Brain pericyte (primary cell): ENCODE measurements at places on chromosomes 5 and 9.

DNA sequence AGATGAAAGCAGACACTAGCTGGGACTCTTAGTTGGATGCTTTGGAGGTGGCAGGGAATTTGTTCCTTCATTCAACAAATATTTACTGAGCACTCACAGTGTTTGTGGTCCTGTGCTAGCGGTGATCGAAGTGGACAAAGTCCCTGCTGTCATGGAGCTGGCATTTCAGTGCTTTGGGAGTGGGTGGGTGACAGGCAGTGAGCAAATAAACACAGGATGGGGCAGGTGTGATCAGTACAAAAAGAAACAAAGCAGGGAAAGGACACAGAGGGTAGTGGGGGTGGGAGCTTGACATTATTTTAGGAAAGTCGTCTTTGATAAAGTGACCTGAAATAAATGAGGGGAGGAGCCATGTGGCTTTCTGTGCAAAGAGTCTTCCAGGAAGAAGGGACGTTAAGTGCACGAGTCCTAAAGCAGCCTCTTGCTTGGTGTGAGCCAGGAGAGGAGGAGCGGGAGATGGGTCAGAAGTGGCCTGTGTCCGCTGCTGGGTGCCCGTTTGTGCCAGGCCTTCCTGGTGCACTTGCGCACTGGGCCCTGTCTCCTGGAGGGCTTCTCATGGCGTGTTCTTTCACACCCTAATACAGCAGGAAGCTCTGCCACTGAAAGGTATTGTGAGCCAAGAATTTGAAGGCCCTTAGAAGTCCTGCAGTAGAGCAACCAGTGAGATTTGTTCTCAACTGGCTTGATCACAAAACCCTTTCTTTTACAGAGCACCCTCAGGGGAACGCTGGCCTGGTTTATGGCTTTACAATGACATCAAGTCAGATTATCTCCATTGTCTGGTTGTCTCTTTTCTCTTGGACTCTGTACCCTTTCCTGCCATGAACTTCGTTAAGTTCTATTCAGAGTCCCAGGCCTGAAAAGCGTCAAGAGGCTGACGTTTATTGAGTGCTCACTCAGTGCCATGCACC, 14.8 kb downstream of the NDST1 start:
- DNase-seq: no peak

DNA sequence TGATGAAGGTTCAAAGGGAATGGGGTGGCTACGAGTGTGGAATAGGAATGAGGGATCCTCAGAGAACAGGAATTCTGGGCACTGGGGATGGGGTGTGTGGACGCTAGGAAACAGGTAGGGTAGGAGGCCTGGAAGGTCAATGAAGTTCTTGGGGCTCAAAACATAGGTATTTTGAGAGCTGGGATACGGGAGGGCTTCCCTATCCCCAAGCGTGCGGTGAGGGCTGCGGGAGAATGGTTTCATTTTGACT, 718 bp downstream of the QSOX2 start:
- DNase-seq: no peak

GRCh38 chr9:76846297-76846696, 59.6 kb downstream of the PRUNE2 start:
- no peak for DNase-seq

- DNase-seq: no peak
These were observed 145.7 kb downstream of the ARHGAP26 start for GRCh38 chr5:142915813-142916424.

DNA sequence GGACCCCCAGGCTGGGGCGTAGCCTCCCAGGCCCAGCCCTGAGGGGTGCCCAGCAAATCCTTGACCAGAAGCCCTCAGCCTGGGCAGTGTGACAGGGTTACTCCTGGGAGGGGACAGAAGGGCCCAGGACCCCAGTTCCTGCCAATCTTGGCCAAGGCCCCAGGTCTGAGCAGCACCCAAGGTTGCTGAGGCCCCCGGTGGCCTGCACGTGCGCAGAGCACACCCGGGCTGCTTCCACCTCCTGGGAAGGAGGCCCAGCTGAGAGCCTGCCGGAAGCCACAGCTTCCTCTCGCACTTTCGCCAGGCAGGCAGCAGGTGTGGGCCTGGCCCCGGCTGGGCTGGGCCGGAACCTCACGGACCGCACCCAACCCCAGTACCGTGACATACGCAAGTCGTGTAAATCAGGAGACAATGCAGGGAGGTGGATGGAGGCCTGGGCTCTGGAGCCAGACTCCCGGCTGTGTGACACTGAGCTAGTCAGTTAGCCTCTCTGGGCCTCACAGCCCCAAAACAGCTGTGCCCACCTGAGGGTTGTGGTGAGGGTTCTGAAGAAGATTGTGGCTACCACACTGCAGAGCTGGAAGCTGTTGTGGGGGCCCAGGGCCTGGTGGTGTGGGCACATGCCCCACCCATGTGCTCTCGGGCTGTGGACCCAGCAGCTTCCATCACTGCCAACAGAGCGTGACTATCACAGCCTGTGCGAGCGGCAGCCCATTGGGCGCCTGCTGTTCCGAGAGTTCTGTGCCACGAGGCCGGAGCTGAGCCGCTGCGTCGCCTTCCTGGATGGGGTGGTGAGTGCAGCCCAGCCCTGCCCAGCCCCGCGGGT, 5.1 kb downstream of the GRK6 start:
- DNase-seq: no peak

DNA sequence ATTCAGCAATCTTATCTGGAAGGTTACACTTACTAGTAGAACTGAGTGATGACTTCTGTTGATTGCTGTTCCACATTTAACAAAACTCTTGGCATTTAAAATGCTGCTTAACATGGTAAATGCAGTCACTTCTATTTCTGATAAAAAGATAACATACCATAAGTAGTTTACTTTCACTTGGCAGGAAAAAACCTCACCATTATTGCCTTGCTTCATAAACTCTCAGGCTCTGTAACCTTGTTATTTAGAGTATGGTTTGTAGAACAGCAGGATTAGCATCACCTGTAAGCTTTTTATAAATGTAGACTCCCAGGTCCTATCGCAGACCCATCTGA, 55.5 kb downstream of the AUH start:
- DNase-seq: no peak

DNA sequence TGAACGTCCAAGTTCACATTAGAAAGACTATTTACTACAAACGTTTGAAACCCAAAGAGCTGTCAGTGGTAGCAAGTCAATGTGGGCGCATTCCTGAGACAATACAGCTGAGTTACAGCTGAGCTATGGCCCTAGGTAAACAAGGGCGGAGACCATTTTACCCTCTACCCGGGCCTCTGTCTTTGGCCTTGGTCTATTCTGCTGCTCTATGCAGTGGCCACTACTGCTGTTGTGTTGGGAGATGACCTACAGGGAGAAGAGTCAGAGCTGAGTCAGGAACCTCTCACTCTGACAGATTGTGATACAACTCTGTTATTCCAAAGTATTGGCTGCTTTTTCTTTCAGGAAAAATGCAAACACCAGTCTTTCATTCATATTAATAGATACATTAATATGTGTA, 700.6 kb downstream of the SEMA5A start:
- DNase-seq: no peak

DNA sequence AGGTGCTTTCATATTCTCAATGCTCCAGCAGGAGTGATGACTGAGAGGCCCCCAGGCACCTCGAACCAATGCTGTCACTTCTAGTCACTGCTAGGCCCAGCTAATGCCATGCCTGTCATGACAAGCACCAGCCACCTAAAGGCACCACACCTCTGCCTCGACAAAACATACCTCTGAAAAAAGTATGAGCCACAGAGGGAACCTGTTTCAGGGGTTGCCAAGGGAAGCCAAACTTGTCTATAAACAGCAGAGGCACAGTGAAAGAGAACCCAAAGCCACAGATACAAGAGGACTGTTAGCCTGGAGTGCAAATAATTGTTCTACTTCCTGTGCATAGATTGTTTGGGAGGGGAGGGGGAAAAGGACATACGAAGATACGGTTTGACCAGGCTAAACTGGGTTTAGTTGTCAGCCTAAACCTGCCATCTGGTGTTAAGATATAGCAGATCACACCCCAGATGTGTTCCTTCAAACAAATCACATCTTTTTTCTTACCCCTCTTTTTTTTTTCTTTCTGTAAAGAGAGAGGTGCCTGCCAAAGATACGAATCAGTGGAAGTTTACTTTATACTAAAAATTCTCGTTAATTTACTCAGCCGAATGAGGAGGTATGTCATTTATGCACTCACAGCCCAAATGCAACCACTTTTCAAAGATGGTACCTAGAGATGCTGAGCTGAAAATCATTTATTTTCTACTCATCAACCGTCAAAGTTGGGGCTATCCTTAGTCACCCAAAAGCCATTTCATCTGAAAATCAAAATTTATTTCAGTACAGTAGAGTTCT, 45.7 kb downstream of the BNC2 start:
- DNase-seq: no peak

DNA sequence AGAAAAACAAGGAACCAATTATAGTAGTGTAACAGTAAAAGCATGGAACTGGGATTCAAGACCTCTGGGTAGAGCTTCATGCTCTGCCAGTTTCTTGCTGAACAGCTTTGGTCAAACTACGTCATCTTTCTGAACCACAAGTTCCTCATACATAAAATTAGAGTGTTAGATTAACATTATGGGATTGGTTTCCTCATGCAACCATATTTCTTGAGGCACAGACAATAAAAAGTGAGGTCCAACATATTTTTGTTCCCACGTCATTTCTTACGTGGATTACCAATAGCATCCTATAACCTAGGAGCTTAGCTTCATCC, 354.8 kb downstream of the TMEM232 start:
- DNase-seq: no peak

- DNase-seq: no peak
These were observed 6.2 kb downstream of the ASS1 start for GRCh38 chr9:130451004-130451390.

GRCh38 chr5:111853748-111854147, 96.8 kb upstream of the NREP start:
- DNase-seq: no peak
